IPS DF 19.7 (cell line): ENCODE measurements at places on chromosomes 16 and 17.

DNA sequence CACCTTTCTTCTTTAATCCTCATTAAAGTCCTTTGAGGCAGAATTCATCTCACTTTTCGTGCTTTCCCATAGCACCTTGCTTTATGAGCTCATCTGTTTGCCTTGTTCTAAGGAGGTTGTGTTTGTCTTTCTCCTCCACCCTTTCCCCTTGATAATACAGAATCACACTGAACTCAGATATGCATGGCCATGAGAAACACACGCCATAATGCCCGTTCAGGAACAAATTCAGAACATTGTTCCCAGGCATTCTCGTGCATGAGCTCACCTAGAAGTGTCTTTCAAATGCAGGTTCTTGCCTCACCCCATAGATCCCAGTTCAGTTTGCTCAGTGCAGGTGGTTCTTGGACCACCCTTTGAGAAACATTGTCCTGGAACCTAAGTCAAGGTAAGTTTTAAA is 71.1 kb downstream of the TMEM114 start:
- DNase-seq, result no peak

- DNase-seq, result no peak
Observed at GRCh38 chr17:31559584-31560501, 168.4 kb downstream of the RAB11FIP4 start.

DNA sequence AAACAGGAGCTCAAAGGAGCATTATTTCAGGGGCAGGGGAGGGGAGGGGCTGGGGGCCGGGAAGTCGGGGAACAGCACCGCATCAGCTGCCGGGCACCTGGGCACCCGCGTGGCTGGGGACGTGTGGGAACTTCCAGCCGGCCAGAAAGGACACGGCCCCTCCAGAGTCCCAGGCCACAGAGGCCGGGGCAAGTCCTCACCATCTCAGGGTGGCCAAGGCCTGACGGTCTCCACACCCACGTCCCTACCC is 1.1 kb downstream of the PGAP6 start:
- no peak for DNase-seq

GRCh38 chr17:17959520-17960361 is 12.5 kb downstream of the TOM1L2 start:
- no peak for DNase-seq

- no peak for DNase-seq
Observed at GRCh38 chr17:21113049-21113690, 13.6 kb upstream of the DHRS7B start.
